ENCODE measurements at places on chromosomes 16 and 17.

DNA sequence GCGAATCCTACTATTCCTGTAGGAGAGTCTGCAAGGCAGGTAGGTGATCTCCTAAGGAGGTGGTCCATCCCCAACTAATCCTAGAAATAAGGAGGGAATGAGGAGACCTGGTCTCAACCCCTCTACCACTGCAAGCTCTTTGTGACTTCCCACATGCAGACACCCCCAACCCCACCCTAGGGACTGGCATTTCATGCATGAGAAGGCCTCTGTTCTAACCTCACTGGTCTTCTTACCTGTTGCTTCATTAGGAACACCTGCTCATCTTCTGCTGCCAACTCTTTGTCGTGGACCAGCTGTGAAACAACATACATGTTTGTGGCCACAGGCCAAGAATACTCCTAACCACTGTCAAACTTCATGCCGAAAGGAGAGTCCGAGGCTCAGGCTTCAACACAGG, 22.6 kb downstream of the DYNC1LI2 start:
- DNase-seq, result no peak

GRCh38 chr17:38872027-38872511, 2.2 kb downstream of the LASP1 start:
- DNase-seq, result no peak

GRCh38 chr16:82963653-82964052, 336.9 kb downstream of the CDH13 start:
- DNase-seq, result no peak

DNA sequence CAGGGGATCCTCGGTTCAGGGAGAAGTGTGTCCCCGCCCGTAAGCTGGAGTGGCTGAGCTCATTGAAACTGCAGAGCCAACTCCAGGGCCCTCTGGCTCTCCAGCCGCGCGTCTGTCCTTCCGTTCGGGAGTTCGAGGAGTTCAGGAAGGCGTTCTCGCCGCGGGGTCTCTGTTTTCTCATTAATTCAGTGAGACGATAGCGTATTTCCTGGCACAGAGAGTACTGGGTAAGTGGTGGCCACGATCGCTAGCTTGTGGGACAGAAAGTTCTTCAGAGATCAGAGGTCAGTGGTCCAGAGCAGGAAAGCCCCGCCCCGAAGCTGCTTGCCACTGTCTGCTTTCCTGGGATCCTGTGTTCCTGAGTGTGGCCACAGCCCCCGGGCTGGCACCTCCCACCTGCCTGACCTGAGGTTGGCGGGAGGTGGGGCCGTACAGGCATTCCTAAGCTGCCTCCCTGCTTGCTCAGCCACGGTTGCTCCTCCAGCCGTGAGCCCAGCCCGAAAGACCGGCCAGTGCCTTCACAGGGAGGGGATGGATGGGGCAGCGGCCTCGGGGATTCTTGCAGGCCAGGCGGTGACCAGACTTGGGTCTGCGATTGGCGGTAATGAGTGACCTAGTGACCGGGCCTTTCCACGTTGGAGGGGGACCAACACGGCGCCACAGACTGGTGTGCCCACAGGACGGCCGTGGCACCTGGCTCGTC, 8.9 kb downstream of the BAIAP2 start:
- no peak for DNase-seq

GRCh38 chr17:77042476-77043231, 98.1 kb upstream of the SEC14L1 start:
- no peak for DNase-seq

GRCh38 chr17:17714261-17714866, 33.1 kb downstream of the RAI1 start:
- no peak for DNase-seq

DNA sequence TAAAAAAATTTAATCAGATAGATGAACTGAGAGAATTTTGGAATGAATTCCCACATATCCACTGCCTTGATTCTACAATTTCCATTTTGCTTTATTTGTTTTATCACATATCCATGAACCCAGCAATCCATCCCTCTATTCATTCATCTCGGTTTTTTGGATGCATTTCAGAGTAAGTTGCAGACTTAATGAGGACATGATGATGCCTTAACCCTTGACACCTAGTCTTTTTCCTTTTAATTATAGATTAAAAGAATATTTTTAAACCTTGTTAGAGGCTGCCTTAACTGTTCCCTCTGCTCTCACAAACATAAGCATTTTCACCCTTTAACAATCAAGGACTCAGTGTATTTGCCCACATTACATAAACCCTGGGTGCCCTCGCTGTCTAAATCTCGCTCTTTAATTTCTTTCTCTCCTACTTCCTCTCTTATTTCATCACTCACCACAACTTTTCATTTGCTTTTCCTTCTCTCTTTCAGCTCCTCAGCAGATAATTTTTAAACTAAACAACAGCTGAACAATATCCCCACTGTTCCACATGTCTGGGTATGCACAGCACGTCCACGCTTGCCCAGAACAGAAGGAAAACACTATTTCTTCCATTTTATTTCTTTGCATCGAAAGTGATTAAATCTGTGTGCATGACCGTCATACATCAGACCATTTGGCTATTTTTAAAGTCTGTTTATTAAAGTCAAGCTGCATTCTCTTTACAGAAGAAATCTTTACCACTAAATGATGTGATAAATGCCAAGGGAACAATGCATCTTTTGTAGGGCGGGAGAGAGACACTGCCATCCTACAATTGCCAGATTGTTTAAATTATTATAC, 39.9 kb downstream of the IQCK start:
- no peak for DNase-seq

Data from memory B cell (primary cell).